Osteocyte (in vitro differentiated cells): ENCODE measurements at places on chromosomes 6 and 20. TPM values are rescaled to one million over a fixed set of nuclear protein-coding genes. Genes with fewer than 3 reads are reported as not detected.
A peak's percentile ranks its signal among the peaks of the same experiment; 100 is the strongest.

NMBR gene
- total RNA-seq = not detected in 2 replicates

- H3K4me1 ChIP-seq = no peaks in the 10 kb centered on the region
- DNase-seq = no peak
- peaks cover 13% of the 10 kb centered on the region for H3K36me3 ChIP-seq
- no peaks in the 10 kb centered on the region for H3K27me3 ChIP-seq
- no peak overlapping the region for H3K4me3 ChIP-seq
Measured at GRCh38 chr6:158441716-158442215, 118.1 kb upstream of the TMEM181 start.

DNA sequence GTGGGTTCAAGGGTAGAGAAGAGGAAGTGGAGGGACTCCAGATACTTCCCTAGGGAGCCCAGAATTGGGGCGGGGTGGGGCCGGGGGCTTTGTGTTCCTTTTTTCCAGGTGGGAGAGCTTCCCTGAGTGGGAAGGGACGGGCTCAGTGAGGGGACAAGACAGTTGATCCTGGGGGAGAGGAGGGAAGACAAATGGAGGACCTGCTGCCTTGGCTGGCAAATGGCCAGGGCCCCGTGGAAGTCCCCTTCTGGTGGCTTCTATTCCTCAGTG, 2.6 kb downstream of the CTSZ start:
- H3K27ac ChIP-seq = no peak overlapping the region
- H3K36me3 ChIP-seq = no peaks in the 10 kb centered on the region
- no peaks in the 10 kb centered on the region for H3K27me3 ChIP-seq
- DNase-seq = no peak
- peaks cover 2% of the 10 kb centered on the region for H3K4me1 ChIP-seq
- H3K4me3 ChIP-seq = no peak overlapping the region

GRCh38 chr6:73969971-73970970, 274.3 kb downstream of the CD109 start:
- H3K4me3 ChIP-seq = no peak overlapping the region
- DNase-seq = no peak
- H3K4me1 ChIP-seq = peaks cover 26% of the 10 kb centered on the region
- H3K36me3 ChIP-seq = no peaks in the 10 kb centered on the region

SCRT2 gene
- total RNA-seq = not detected in 2 replicates

DNA sequence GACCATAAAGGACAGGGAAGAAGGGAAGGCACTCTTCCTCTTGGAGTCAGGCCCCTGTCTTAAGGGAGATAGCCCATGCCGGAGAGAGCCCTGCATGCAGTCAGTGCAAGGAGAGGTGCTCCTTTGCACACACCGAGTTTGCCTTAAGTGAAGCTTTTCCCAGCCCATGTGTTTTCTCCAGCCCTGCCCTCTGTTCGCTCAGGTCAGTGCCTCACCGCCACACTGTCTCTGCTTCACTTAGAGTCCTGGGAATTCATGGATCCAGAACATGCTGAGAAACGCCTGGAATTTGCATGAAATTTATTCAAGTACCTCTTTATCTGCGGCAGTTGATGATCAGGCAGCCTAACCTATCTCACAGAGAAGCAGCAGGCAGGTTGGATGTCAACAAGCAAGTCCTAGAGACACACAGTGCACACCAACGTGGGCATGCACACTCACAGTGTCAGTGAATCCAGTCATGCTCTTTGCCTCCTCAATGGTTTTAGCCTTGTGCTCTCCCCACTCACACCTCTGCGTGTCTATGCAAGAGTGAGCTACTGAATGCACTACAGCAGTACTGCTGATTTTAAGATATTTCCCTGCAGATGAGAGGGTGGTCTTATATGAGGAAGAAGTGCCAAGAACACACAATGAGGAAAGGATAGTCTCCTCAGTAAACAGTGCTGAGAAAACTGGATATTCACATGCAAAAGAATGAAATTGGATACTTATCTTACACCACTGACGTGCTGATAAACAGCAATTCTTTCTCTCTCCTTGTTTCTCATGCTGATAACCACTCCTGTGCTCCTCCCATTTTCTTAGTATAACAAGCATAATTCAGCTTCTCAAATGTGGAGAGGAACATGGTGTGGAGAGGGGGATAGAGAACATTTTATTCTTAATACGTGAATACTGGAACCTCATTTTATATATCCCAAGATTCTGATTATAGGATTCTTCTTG, 295.1 kb upstream of the CDYL start:
- H3K4me1 ChIP-seq = no peaks in the 10 kb centered on the region
- no peak for DNase-seq
- no peak overlapping the region for H3K27ac ChIP-seq
- no peak overlapping the region for H3K4me3 ChIP-seq

- H3K27me3 ChIP-seq = peaks cover 12% of the 10 kb centered on the region
- peaks cover 17% of the 10 kb centered on the region for H3K4me1 ChIP-seq
- no peak overlapping the region for H3K4me3 ChIP-seq
- no peak for DNase-seq
- no peaks in the 10 kb centered on the region for H3K36me3 ChIP-seq
Measured at GRCh38 chr6:143515061-143515760, 3.7 kb upstream of the FUCA2 start.

DNA sequence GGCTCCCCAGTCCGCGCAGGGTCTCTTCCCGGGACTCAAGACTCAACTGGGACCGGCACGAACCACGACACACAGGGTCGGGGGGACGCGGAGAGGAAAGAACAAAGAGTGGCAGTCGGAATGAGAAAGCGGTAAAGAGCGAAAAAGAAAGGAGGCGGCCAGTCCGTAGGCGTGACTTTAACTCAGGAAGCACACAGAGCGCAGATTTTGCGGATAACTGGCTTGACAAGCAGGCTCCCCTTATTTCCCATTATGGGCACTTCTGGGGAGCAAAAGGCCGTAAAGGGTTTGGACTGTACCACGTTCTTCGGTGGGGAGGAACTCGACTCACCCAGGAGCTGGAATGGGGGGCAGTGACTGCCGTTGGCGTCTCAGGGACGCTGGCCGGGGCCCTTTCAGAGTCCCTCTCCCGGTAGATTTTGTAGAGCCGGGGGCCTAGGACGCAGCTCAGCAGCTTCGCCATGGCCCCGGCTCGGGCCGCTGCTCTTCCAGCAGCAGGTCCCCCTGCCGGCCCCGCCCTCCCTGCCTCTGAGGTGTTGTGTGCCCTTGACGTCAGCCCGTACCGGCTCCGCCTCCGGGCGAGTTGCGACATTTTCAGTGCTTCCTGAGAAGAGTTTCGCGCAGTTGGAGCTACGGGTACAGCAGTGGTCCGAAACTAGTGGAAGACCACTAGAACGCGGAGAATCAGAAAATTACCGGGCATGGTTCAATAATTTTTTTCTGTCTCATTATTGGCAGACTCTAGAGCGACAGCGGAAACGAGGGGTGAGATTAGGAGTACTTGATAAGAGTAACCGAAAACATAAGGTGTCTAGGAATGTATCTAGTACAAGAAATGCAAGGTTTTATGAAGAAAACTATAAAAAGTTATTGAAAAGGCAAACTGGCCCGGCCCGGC, at the start of gene ABHD16A:
TSS of gene ABHD16A (minus strand) at position 506 of the 898 bp plus-strand sequence. CDS start at position 463, 43 bp downstream.
- H3K27ac ChIP-seq = peak within 1 kb of the TSS; percentile 98
- DNase-seq = peak; percentile 99
- H3K4me3 ChIP-seq = peak within 1 kb of the TSS; percentile 99
- peaks cover 2% of the 10 kb centered on the region for H3K36me3 ChIP-seq
- no peaks in the 10 kb centered on the region for H3K27me3 ChIP-seq

SNAI1 gene
- total RNA-seq = 13.0 and 13.4 TPM in 2 replicates

GRCh38 chr6:162889303-162889702, 161.5 kb downstream of the PACRG start:
- H3K27me3 ChIP-seq = no peaks in the 10 kb centered on the region
- H3K4me3 ChIP-seq = no peak overlapping the region
- no peak overlapping the region for H3K27ac ChIP-seq
- H3K36me3 ChIP-seq = no peaks in the 10 kb centered on the region
- DNase-seq = no peak

DNA sequence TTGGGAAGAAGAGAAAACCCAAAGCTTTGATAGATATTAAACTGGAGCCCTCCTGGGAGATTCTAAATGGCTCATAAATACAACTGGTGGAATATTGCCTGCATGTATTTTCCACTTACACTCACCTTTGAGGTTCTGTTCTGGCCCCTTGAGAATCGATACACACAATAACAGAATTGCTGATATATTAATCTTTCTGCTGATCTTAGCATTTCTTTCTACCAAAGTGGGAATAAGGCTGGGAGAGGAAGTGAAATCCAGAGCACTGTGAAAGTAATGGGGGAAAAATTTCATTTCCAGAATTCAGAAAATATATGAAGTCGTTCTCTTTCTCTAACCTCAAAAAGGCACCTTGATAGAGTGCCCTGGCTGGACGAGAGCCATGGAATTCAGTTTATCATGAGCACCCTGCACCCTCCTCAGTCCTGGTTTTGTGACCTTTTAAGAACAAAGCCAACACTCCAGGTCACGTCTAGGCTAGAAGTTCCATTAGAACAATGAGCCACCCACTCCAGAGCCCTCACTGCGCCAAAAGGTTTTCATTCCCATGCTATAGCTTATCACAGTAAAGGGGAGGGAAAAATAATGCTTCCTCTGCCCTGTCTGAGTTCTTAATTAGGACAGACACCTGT, 244.5 kb downstream of the CD83 start:
- no peak overlapping the region for H3K27ac ChIP-seq
- no peak for DNase-seq
- peaks cover 53% of the 10 kb centered on the region for H3K27me3 ChIP-seq

- H3K4me1 ChIP-seq = peaks cover 2% of the 10 kb centered on the region
- H3K36me3 ChIP-seq = peaks cover 7% of the 10 kb centered on the region
- H3K27ac ChIP-seq = no peak overlapping the region
- no peaks in the 10 kb centered on the region for H3K27me3 ChIP-seq
Measured at GRCh38 chr6:108518714-108519576, 41.8 kb upstream of the FOXO3 start.

- peak overlapping the region; percentile 43 for H3K27ac ChIP-seq
- H3K27me3 ChIP-seq = no peaks in the 10 kb centered on the region
- no peaks in the 10 kb centered on the region for H3K36me3 ChIP-seq
- DNase-seq = peak; percentile 86
Measured at GRCh38 chr6:71510057-71510713, 221.6 kb downstream of the OGFRL1 start.

DNA sequence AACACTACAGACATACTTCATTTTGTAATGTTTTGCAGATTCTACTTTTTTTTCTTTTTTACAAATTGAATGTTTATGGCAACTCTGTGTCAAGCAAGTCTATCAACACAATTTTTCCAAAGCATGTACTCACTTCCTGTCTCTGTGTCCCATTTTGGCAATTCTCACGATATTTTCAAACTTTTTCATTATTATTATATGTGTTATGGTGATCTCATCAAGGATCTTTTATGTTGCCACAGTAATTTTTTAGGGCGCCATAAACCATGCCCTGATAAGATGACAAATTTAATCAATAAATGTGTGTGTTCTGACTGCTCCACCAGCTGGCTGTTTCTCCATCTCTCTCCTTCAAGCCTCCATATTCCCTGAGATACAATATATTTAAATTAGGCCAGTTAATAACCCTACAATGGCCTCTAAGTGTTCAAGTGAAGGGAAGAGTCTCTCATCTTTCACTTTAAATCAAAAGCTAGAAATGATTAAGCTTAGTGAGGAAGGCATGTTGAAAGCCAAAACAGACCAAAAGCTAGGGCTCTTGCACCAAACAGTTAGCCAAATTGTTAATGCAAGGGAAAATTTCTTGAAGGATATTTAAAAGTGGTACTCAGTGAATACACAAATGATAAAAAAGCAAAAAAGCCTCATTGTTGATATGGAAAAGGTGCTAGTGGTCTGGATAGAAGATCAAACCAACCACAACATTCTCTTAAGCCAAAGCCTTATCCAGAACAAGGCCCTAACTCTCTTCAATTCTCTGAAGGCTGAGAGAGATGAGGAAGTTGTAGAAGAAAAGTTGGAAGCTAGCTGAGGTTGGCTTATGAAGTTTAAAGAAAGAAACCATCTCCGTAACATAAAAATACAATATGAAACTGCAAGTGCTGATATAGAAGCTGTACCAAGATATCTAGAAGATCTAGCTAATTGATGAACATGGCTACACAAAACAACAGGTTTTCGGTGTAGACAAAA, 194.4 kb upstream of the TAB2 start:
- peaks cover 9% of the 10 kb centered on the region for H3K4me1 ChIP-seq
- no peak overlapping the region for H3K27ac ChIP-seq
- no peaks in the 10 kb centered on the region for H3K27me3 ChIP-seq
- H3K36me3 ChIP-seq = no peaks in the 10 kb centered on the region
- no peak for DNase-seq

HLA-DRB5 gene
- not detected in 2 replicates for total RNA-seq

TRIM15 gene
- not detected in 2 replicates for total RNA-seq

OR12D3 gene
- not detected in 2 replicates for total RNA-seq

DNA sequence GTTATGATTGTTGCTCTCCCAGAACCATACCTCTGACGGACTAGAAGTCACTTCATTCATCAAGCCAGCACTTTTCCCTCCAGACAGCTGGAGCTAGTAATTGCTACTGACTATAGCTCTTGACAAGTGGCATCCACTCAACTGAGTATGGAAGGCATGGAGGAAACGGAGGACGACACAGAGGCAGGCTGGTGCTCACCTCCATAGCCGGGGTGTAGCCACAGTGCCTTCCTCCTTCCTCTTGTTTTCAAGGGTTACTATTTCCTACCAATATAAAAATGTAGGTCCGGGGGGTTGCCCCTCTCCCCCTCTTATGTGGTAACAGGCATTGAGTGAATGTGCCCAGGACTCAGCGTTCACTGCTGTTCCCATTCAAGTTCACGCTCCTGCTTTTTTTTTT, 23.5 kb upstream of the FOXC1 start:
- no peak overlapping the region for H3K27ac ChIP-seq
- peaks cover 17% of the 10 kb centered on the region for H3K27me3 ChIP-seq
- H3K4me1 ChIP-seq = no peaks in the 10 kb centered on the region
- H3K4me3 ChIP-seq = no peak overlapping the region
- H3K36me3 ChIP-seq = no peaks in the 10 kb centered on the region
- DNase-seq = peak; percentile 56
